ENCODE measurements at places on chromosomes 1 and 21. TPM values are rescaled to one million over a fixed set of nuclear protein-coding genes. Genes with fewer than 3 reads are reported as not detected.

GRCh38 chr1:234206651-234207284 is 166.5 kb upstream of the COA6 start:
- H3K4me3 ChIP-seq = no peak overlapping the region
- no peaks in the 10 kb centered on the region for H3K27me3 ChIP-seq
- H3K27ac ChIP-seq = no peak overlapping the region
- peak; percentile 89 for DNase-seq

- H3K27me3 ChIP-seq = no peaks in the 10 kb centered on the region
- H3K27ac ChIP-seq = no peak overlapping the region
- no peaks in the 10 kb centered on the region for H3K4me1 ChIP-seq
- no peak for DNase-seq
Observed at GRCh38 chr1:159442428-159442827, 2.9 kb downstream of the OR10J1 start.

GRCh38 chr1:245802941-245803665 is 648.3 kb downstream of the KIF26B start:
- no peaks in the 10 kb centered on the region for H3K4me1 ChIP-seq
- peak; percentile 13 for DNase-seq
- no peak overlapping the region for H3K27ac ChIP-seq

DNA sequence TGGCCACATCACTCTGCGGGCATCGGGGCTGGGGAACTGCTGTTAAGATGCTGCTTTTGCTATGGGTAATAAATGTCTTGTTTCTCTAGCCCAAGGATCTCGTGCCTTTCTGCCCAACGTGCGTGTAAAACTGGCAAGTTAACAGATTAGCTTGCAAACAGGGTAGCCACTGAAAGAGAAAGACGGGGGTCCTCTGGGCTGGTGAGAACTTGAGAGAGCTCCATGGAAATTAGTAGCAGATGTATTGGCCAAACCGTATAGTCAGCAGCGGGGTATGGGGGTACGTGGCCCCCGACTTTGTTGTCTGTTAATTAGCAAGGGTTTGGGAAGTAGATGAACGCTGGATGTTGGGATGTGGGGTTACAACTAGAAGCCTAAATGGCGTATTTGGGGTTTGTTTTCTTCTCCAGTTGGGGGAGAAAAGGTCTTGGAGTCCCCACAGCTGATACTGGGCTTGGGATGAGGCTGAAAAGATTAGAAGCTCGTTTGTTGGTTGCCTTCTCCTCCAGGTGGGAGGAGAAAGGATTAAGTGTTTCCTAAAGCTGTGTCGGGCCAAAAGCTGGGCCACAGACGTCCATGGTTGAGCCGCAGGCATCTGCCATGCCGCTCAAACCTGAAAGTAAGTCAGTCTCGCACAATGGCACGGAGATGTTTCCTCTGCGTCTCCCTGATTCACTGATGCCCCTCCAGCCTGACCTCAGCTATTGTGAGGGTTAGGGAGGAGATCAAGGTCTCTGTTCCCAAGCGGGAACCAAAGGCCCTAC is 32.3 kb upstream of the C1orf174 start:
- no peaks in the 10 kb centered on the region for H3K36me3 ChIP-seq
- H3K4me3 ChIP-seq = no peak overlapping the region

The RASSF5 gene
- total RNA-seq = 0.89 TPM

The DIO1 gene
- total RNA-seq = not detected

The GNB1 gene
- 87.6 TPM for total RNA-seq

Data from GM23248 (cell line).